H1 (cell line): ENCODE measurements at places on chromosomes 4 and X.
A peak's percentile ranks its signal among the peaks of the same experiment; 100 is the strongest.

- H3K27ac ChIP-seq: no peak overlapping the region
- H3K4me1 ChIP-seq: no peaks in the 10 kb centered on the region
- H3K4me3 ChIP-seq: no peak overlapping the region
- no peak for DNase-seq
Measured at GRCh38 chr4:5030221-5030620, 11.0 kb upstream of the CYTL1 start.

- no peaks in the 10 kb centered on the region for H3K36me3 ChIP-seq
- no peaks in the 10 kb centered on the region for H3K27me3 ChIP-seq
- no peaks in the 10 kb centered on the region for H3K4me1 ChIP-seq
- no peak overlapping the region for H3K4me3 ChIP-seq
Measured at GRCh38 chr4:183304538-183304937, 15.5 kb downstream of the CLDN22 start.

DNA sequence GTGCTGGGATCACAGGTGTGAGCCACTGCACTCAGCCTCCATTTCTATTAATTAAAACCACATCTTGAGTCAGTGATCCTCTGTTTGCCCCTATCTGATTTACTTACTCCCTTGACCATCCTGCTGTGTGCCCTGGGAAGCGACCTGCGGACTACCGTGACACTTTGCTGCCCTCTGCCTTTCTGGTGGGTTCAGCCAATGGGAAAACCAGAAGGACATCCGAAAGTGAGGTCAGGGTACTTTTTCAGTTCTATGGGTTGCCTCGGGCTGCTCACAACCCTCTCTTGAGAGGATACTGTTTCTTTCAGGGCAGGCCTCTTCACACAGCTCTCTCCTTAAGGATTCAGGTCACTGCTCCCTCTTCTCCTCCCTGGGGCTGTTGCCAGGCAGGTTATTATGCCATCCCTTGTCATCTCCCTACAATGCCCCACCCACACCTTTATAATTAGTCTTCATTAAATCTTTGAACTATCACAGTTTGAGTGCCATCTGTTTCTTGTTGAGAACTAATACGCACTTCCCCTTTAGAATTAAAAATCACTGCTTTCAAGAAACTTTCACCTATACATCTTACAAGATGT lies 21.4 kb downstream of the PLAC8 start:
- no peaks in the 10 kb centered on the region for H3K27me3 ChIP-seq
- H3K36me3 ChIP-seq: no peaks in the 10 kb centered on the region
- no peak overlapping the region for H3K27ac ChIP-seq
- no peak for DNase-seq
- no peaks in the 10 kb centered on the region for H3K4me1 ChIP-seq

DNA sequence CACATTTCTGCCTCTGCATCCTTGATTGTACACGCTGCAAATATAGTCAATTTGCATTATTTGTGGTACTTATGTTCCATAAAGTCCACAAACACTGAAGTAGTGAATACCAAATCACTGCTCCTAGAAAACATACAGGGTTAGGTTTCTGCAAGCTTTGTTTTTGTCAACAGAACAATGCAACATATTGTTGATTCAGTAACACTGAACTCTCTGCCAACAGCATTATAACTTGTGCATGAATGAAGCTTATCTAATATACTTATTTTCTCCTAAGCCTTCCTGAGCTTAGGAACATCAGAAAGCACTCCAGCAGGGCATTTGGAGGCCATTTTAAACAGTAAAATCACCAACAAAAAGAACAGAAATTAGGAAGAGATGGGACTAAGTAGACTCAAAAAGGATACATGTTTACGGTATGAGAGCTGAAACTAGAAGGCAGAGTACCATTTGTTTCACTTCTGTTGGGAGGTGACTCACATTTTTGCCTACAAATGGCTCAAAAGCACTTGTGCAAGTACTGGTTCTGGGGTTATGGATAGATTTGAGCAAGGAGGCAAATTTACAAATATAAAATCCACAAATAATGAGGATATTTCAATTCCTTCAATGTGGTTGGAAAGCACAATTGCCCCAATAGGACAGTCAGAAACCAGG lies 14.1 kb downstream of the COX18 start:
- H3K4me3 ChIP-seq: no peak overlapping the region
- H3K36me3 ChIP-seq: peaks cover 4% of the 10 kb centered on the region; the same call in 1 of the 2 replicates
- peaks cover 7% of the 10 kb centered on the region; the same call in 1 of the 2 replicates for H3K4me1 ChIP-seq
- DNase-seq: no peak

GRCh38 chr4:146478009-146478408 lies 43.7 kb downstream of the SLC10A7 start:
- H3K4me1 ChIP-seq: no peaks in the 10 kb centered on the region
- H3K27me3 ChIP-seq: no peaks in the 10 kb centered on the region
- no peaks in the 10 kb centered on the region for H3K36me3 ChIP-seq
- H3K4me3 ChIP-seq: no peak overlapping the region

GRCh38 chrX:134544135-134544512 lies 84.2 kb downstream of the HPRT1 start:
- peak overlapping the region; percentile 70 for H3K4me3 ChIP-seq
- no peak for DNase-seq
- H3K36me3 ChIP-seq: no peaks in the 10 kb centered on the region
- H3K4me1 ChIP-seq: peaks cover 19% of the 10 kb centered on the region; the same call in 1 of the 2 replicates
- no peak overlapping the region for H3K27ac ChIP-seq

GRCh38 chrX:112857478-112857878 lies 16.8 kb upstream of the AMOT start:
- no peaks in the 10 kb centered on the region for H3K36me3 ChIP-seq
- no peaks in the 10 kb centered on the region for H3K4me1 ChIP-seq
- no peak for DNase-seq
- no peaks in the 10 kb centered on the region for H3K27me3 ChIP-seq
